GM12865 (cell line): ENCODE measurements at places on chromosomes 6 and 20.

- DNase-seq: no peak
Observed at GRCh38 chr6:168190014-168190405, 111.0 kb upstream of the FRMD1 start.

GRCh38 chr6:4358414-4359107 lies 223.2 kb upstream of the ECI2 start:
- no peak for DNase-seq

GRCh38 chr6:17200395-17200794 lies 80.8 kb upstream of the RBM24 start:
- DNase-seq: no peak

DNA sequence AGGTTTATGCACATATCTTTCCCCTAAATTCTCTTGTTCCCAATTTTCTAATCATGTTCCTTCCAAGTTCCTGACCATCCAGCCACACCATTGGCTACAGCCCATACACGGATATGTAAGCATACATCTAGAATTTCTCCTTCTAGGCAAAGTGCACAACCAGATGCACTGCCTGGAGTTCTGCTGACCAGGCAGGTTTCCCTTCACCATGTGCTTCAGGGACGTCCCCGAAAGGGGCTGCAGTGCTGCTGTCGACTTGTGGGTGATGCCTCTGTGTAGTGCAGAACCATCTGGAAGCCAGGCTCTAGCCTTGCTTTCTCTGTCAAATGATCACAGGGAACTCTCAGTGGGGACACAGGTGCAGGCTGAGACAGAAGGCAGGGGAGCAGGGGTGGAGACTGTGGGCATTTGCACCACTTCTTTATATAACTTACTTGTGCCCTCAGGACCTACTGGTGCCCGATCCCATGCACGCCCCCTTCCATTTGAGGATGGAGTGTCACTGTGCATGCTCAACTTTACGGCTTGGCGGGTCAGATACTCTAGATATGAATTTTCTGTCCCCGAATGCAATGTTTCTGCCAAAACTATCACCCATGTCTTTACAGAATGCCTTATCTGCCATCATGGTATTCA lies 37.5 kb upstream of the SMOC2 start:
- no peak for DNase-seq

- peak; percentile 31 for DNase-seq
Observed at GRCh38 chr6:38209371-38210260, 390.1 kb downstream of the ZFAND3 start.

DNA sequence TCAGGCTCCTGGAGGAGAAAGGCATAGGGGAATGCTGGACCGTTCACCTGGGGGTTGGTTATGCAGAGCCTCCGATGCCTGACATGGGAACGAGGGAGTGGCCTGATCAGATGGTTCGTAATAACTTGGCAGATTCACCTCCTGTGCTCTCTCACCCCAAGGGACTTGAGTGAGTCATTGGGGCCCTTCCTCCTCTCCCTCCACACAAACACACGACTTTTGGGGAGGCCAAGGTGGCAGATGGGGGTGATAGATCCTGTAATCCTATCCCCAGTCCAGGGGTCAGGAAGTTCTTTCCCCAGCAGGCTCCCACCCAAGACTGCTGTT lies 45.6 kb upstream of the ARFGEF2 start:
- peak; percentile 36 for DNase-seq

GRCh38 chr6:123742626-123743025 lies 61.0 kb upstream of the NKAIN2 start:
- DNase-seq: no peak

DNA sequence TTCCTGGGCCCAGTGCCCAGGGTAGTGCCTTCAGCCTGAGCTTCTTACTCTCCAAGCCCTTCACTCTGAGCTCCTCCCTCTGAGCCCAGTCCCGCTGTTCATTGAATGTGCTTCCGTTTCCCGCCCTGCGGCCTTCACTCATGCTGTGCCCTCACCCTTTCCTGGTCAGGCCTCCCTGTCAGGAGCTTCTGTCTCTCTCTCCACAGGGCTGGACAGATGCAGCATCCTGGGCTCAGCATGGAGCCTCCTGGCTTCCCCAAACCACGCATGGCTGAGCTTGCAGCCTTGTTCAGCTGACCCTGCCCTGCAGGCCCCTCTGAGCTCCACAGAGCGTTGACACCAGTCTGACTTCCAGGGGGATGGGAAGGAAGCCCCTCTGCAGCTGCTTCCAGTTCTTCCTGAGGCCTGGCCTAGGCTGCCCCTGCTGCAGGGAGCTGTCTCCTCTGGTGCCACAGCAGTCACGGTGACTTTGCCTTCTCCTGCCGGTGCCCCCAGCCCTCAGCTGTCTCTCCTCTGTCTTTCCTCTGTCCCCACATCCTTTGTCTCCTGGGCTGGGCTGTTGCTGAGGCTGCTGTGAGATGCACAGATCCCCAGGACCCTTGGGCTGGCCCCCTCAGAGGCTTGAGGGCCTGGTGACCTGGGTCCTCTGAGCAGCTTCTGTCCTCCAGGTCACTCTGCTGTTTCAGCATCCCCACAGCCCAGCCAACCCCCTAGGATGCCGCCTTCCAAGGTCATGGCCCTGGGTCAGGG lies 7.9 kb upstream of the MYT1 start:
- no peak for DNase-seq

- no peak for DNase-seq
Observed at GRCh38 chr6:40552941-40553340, 34.2 kb downstream of the LRFN2 start.

- DNase-seq: no peak
Observed at GRCh38 chr20:32828029-32828680, 8.4 kb downstream of the MAPRE1 start.

GRCh38 chr20:58408603-58409246 lies 19.7 kb downstream of the VAPB start:
- peak; percentile 61 for DNase-seq
